Forelimb muscle (tissue), 1 donor: ENCODE measurements at places on chromosomes 12 and 14. TPM values are rescaled to one million over a fixed set of nuclear protein-coding genes. Genes with fewer than 3 reads are reported as not detected.

DNA sequence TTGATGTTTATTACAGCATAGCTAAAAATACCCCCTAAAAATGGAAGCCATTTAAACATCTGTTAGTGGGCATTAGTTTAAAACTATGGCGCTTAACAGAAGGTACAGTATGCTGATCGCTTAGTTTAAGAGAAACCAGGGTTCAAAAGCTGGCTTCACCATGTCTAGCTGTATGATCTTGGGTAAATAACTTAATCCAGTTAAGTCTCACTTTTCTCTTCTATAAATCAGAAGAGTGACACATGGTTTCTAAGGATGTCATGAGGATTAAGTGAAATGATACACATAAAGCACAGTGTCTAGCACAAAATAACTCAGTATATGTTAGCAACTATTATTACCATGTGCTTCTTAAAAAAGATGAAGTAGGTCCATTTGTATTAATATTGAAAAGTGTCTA lies 38.7 kb downstream of the STK38L start:
- no peak for DNase-seq

DNA sequence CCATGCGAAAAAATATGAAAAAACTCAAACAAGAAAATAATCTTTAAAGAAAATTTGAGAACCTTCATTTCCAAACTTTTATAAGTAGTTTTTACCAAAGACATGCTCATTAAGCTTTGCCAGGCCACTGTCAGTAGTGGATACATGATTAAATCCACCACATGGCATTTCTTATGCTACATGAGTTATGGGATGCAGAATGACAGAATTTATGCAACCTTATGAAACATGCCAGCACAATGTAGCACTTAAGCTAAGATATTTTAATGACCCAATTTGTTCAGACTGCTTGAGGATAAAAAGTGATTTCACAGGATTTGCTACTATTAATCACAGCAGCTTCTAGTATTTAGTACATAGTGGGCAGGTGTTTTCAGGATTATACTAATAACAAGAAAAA lies 123.3 kb downstream of the ATP23 start:
- DNase-seq, result no peak

GRCh38 chr12:47155457-47156166 lies 75.9 kb upstream of the AMIGO2 start:
- DNase-seq, result no peak

- DNase-seq, result no peak
Observed at GRCh38 chr12:12379831-12380730, 23.2 kb downstream of the BORCS5 start.

- DNase-seq, result no peak
Observed at GRCh38 chr12:121086781-121087295, 45.8 kb upstream of the P2RX7 start.

GRCh38 chr12:65998536-65999530 lies 131.7 kb downstream of the LLPH start:
- no peak for DNase-seq

DNA sequence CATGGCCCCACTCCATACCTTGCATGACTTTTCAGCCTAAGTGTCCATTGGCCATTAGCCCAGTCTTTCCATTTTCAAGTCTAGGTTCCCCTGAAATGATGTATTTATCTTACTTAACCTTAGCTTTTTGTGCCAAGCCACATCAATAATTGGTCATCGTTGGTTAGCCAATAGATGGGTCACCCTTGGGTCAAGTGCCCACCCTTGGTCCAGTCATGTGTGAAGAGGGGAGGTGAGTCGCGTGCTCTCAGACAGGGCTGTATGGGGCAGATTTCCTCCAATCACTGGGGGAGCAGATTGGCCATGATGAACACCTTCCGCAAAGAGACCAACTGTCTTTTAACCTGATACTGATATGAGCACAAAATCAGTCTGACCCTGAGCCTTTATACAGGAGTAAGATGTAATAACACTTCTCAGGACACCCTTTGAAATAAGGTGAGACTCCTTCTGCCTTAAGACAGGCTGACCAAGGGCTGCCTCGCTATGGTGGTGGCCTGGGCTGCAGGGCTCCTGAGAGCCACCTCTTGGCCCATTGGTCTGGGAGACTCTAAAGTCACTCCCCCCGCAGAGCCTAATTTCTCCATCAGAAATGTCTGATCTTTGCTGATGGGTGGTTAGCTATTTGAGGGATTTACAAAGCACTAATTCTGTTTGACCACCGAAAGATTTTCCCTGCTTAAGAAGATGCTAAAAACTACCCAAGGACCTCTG lies 143.2 kb downstream of the ZFP36L1 start:
- DNase-seq, result no peak

GRCh38 chr14:81329640-81330381 lies 70.3 kb downstream of the STON2 start:
- DNase-seq, result no peak

- no peak for DNase-seq
Observed at GRCh38 chr12:19707948-19708409, 268.7 kb downstream of the AEBP2 start.

GRCh38 chr12:49730568-49731101 lies 10.7 kb upstream of the TMBIM6 start:
- DNase-seq, result no peak

DNA sequence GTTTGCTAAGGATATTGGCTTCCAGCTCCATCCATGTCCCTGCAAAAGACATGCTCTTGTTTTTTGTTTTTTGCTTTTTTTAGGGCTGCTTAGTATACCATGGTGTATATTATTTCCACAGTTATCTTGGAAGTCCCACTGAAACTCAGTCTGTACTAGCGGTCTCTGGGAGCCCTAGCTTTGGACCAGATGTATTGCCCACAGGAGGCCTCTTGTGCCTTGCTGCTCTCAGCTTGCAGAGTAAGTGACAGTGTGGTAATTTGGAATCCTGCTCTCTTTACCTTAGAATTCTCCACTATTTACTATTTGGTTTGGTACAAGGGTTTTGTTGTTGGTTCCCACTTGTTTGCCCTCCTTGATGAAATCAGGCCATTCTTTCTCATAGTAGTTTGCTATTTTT lies 1022.9 kb downstream of the LRFN5 start:
- DNase-seq, result no peak

DNA sequence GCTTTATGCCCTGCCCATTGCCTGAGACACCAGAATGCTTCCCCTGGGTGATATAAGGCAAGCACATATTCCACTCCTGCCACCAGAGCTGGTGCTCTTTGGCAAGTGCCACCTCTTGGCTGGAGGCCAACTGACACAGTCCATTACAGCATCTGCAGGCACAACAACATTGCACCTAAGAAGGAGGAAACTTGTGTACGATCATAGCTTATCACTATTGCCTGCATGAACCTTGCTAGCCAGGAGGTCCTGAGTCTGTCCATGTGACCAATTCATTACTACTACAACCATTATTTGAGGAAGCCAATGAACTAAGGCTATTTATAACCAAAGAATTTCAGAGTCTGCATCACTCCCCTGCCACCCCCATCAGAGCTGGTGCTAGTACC lies 119.8 kb upstream of the SCAF11 start:
- no peak for DNase-seq

- DNase-seq, result no peak
Observed at GRCh38 chr12:53425515-53426150, 2.0 kb downstream of the AMHR2 start.

GRCh38 chr14:103492156-103492925 lies 30.3 kb downstream of the CKB start:
- peak; percentile 47 for DNase-seq

DNA sequence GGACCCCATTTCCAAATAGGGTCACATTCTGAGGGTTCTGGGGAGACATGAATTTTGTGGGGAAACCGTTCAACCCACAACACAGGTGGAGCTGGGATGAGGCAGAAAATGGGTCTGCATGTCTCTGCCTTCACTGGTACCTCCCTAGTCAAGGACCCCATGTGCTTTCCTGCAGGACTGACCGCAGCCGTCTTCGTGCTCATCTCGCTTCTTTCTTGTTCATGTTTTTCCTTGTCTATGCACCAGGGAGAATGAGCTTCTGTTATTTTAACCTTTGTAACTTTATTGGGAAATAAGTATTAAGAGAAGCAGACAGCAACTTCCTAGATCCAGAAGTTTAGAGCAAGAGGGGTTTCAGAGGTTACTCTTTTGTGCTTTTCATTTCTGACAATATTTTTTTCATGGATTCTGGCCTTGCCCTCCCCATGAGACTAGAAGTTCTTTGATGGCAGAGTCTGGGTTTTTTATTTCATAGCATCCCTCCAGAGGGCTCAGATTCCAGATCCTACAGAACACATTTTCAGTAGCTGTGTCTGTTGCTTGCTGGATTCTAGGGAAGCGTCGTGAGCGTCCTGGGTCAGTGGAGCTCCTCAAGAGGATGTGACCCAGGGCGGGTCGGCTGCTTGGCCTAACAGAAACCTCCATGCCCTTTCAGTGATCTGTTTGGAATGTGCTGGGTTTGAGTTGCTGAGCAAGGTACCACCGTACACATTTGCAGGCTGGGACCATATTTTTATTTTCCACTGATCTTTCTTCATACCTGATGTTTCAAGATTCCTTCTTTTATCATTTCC lies 104.2 kb downstream of the ADGRD1 start:
- no peak for DNase-seq

- no peak for DNase-seq
Observed at GRCh38 chr12:3905664-3906063, 32.5 kb upstream of the PARP11 start.

- no peak for DNase-seq
Observed at GRCh38 chr12:47110718-47111391, 31.1 kb upstream of the AMIGO2 start.

DNA sequence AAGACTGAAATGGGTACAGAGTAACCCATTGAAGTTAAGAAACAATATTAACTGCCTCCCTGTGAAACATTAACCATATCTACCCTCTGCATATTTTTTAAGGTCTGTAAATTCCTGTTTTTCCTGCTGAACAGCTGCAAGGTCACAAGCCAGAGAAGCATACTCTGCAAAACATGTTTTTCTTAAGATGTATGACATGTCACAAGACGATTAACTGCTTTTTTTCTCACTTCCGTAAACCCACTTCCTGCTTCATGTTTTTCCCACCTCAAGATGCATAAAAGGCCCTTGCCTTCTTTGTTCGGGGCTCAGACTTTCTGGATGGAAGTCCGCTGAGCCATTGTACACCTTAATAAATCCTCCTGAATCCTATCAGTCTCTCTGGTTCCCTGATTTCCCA lies 504.7 kb upstream of the MIS18BP1 start:
- DNase-seq, result no peak

- no peak for DNase-seq
Observed at GRCh38 chr14:87013583-87013982, 979.4 kb downstream of the GALC start.

DNA sequence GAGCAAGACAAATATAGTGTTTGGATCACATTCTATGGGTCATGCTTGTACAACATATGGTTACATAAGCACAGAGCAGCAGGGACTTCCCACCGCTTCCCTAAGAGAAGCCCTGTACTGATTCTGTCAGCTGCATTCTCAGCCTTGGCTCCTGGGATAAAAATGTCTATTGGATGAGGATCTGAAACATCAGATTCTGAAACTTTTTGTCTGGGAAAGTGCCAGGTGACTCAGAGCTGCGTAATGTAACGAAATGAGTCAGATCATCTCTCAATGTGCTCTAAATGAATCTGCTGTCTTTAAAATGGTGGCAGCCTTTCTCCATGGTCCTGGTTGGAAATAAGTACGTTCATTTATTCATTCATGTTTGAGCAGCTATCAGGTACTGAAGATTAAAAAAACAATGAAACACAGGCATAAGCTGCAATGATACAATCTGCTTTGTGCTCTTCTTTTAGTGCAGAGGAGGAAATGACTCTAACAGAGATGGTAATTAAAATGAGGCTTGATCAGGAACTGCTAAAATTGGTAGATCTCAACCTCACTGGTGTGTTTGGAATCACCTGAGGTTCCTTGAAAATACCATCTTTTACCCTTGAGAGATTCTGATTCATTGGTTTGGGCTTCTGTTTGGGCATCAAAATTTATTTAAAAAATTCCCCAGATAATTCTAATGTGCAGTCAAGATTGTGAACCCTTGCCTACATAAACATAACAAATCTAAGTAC lies 99.1 kb upstream of the NAP1L1 start:
- DNase-seq, result no peak

- DNase-seq, result no peak
Observed at GRCh38 chr12:42828836-42829235, 239.3 kb upstream of the PRICKLE1 start.

- no peak for DNase-seq
Observed at GRCh38 chr12:31929027-31929526, 30.1 kb upstream of the RESF1 start.

DNA sequence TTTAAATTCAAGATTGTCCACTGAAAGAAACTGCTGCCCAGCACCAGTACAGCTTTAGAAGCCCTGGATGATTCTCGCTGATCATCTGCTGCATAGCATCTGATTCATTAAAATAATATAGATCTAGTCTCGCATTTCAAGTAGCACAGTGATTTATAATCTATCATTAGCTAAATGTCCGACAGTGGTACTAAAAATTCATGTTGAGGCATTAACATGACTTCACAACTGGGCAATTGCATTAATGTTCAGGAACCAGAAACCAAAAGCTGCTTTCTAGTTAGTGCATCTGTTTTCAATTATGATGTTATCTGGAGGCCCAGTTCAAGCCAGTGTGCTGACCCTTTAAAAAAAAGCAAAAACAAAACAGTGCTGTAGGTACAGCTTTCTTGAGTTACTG lies 1987.2 kb upstream of the SEL1L start:
- no peak for DNase-seq

GRCh38 chr14:99684410-99684934 lies 374 bp downstream of the CYP46A1 start:
- DNase-seq, result no peak

- no peak for DNase-seq
Observed at GRCh38 chr12:10889226-10889625, 5.2 kb upstream of the PRH1 start.

DNA sequence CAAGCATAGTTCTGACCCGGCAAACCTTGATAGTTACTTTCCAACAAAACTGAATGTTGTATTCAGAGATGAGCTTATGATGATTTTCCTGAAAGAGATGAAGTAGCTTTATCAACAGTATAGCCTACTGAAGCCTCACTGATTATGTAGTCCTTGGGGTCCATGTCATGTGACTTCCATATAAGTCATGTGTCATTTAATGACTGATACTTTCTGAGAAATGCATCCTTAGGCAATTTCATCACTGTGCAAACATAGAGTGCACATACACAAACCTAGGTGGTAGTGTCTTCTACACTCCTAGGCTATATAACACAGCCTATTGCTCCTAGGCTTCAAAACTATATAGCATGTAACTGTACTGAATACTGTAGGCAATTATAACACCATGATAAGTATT lies 28.5 kb upstream of the TUBA1C start:
- no peak for DNase-seq

OR4K17 gene
- 0.03 TPM for polyA plus RNA-seq

IPO4 gene
- polyA plus RNA-seq, result 26.4 TPM

KRT6C gene
- not detected for polyA plus RNA-seq

ZC2HC1C gene
- 1.4 TPM for polyA plus RNA-seq

RNASE11 gene
- not detected for polyA plus RNA-seq

A2ML1 gene
- polyA plus RNA-seq, result 0.14 TPM

MORN3 gene
- polyA plus RNA-seq, result 0.34 TPM

HECTD1 gene
- 105 TPM for polyA plus RNA-seq

A2M gene
- polyA plus RNA-seq, result 231 TPM

TMEM117 gene
- 8.5 TPM for polyA plus RNA-seq

NOP9 gene
- 21.1 TPM for polyA plus RNA-seq

DIP2B gene
- polyA plus RNA-seq, result 15.2 TPM

TPPP2 gene
- 0.49 TPM for polyA plus RNA-seq
